SK-N-DZ (cell line): ENCODE measurements at places on chromosomes 13 and 19.

DNA sequence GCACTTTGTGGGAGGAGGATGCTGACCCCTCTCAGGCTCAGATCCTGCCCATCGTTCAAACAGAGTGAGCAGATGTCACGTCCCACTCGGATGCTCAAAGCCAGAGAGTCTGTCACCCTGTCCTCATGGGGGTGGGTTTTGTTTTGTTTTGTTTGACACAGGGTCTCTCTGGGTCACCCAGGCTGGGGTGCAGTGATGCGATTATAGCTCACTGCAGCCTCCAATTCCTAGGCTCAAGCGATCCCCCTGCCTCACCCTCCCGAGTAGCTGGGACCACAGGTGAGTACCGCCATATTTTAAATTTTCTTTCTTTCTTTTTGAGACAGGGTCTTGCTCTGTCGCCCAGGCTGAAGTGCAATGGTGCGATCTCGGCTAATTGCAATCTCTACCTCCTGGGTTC lies 4.0 kb downstream of the ADGRE2 start:
- no peak for DNase-seq

GRCh38 chr13:67437244-67437643 lies 207.1 kb upstream of the PCDH9 start:
- DNase-seq = no peak

GRCh38 chr19:29841559-29842367 lies 30.0 kb downstream of the CCNE1 start:
- peak; percentile 51 for DNase-seq

- no peak for DNase-seq
These were observed 184.0 kb upstream of the UBL3 start for GRCh38 chr13:30034458-30034795.

- DNase-seq = no peak
These were observed 35.6 kb downstream of the CCDC169 start for GRCh38 chr13:36261976-36262375.

GRCh38 chr19:55071129-55071502 lies 4.6 kb upstream of the EPS8L1 start:
- DNase-seq = no peak

GRCh38 chr13:112443191-112443994 lies 67.2 kb downstream of the SPACA7 start:
- DNase-seq = no peak

GRCh38 chr13:20312292-20312691 lies 80.2 kb upstream of the GJB6 start:
- no peak for DNase-seq

GRCh38 chr13:71303144-71303543 lies 563.9 kb downstream of the DACH1 start:
- no peak for DNase-seq

GRCh38 chr19:2994588-2995131 lies 17.3 kb downstream of the TLE6 start:
- DNase-seq = no peak

- DNase-seq = no peak
These were observed 62.4 kb downstream of the MPHOSPH8 start for GRCh38 chr13:19695829-19696228.

- DNase-seq = no peak
These were observed 14.2 kb downstream of the HPN start for GRCh38 chr19:35055715-35056179.

DNA sequence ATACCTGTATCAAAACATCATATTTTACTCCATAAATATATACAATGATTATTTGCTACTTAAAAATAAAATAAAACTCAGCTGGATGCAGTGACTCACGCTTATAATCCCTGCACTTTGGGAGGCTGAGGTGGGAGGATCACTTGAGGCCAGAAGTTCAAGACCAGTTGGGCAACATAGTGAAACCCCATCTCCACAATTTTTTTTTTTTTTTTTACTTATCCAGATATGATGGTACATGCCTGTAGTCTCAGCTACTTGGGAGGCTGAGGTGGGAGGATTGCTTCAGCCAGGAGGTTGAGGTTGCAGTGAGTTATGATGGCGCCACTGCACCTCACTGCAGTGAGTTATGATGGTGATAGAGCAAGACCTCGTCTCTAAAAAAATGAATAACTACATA lies 22.4 kb downstream of the POU2F2 start:
- DNase-seq = no peak

- no peak for DNase-seq
These were observed 668 bp upstream of the SBK3 start for GRCh38 chr19:55546011-55546410.

GRCh38 chr19:28003543-28003942 lies 1209.4 kb downstream of the UQCRFS1 start:
- no peak for DNase-seq
